NCI-H524 treated with DMSO at 0.1 percent for 48 hours (cell line): ENCODE measurements at places on chromosomes 5 and 9.

GRCh38 chr9:98763986-98764745 is 32.2 kb downstream of the ANKS6 start:
- DNase-seq = no peak

DNA sequence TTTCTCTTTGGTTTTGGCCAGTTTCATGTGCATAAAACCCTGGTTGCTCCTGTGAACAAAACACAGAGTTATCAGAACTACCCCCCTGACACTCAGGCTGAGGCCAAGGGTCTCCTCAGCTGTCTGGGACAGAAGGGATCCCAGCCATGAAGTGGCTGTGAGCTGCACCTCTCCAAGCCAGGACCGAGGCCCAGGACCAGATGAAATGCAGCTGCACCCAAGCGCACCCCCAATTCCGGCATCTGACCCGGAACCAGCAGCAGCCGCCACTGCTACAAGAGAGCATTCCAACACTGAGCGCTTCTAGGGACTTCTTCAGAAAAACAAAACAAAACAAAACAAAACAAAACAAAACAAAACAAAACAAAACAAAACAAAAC is 16.0 kb upstream of the SLC25A51 start:
- no peak for DNase-seq

DNA sequence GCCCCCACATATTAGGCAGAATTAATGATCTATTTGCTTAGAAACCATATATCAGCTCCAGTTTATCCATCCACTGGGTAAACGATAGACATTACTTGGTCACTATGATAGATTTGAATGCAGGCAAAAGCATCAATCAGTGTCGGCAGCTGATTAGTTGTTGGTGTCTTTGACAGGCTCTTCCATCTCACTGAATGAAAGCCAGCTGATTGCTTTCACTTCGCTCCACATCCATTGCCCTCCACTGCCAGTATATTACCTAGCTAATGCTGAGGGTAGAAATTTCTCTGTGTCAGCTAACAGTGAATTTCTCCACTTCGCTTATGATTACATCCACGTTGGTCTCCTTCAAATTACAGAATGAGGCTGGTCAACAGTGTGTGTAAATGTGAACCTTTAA is 821.3 kb upstream of the TYRP1 start:
- DNase-seq = no peak

DNA sequence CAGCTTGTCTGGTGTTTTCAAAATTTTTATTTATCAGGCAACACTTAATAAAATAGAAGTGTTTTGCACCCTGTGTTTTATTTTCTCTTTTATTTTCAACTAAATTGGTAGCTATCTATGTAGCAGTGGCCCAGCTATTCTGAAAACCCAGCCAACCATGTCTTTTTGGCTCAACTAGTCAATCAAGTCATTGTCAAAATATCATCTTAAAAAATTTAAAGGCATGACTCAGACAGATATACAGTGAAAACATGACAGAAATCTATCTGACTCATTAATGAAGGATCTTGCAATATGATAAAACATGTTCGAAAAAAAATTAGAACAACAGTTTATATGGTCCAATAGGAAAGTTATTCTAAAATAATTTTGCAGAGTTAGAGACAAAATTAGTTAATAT is 75.1 kb downstream of the HSD17B4 start:
- DNase-seq = no peak

DNA sequence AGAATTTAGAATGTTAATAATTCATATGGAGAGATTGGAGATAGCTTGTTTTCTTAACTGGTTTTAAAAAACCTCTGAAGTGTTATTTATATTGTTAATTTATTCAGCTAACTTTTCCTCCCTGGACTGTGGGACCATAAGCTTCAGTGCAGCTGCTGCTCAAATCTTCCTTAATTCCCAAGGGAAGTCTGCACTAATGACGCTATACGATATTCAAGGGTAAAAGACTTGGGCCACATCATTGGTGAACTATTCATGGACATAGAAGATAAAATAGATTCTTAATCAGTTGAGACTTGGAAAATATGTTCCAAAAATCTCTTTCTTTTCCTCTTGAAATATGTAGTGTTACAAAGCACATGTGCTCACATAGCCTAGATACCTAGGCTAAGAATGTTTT is 31.1 kb upstream of the GAS1 start:
- DNase-seq = no peak

GRCh38 chr5:115386657-115387056 is 90.2 kb upstream of the CCDC112 start:
- no peak for DNase-seq

- no peak for DNase-seq
Observed at GRCh38 chr5:6307304-6307703, 71.0 kb downstream of the MED10 start.

DNA sequence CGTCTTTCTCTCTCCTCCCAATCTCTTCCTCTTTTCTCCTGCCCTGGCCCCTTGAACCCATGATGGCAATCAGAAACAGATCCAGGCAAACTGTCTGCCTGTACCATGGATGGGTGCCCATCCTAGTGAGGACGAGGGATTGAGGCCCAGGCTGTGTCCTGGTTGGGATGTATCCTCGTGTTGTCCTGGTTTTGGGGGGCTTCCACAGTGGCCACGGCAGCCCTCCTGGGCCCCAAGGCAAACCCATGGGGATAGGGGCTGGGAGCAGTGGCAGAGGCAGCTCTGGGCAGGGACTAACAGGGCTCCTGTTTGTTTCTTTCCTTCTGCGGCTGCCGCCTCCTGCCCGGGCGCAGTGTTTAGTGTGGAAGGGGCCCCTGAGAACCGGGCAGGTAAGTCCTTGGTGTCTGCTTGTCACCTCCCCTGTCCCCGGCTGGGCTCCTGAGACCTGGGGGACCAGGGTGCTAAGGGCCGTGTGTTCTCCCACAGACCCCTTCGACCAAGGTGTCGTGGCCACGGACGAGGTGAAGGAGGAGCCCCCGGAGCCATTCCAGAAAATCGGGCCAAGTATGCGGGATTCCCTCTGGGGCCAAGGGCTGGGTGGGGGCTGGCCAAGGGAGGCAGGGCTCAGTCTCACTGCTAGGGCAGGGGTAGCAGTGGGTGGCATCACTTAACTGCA is 70.0 kb downstream of the AMBP start:
- DNase-seq = no peak

- no peak for DNase-seq
Observed at GRCh38 chr9:108463932-108464606, 391.7 kb downstream of the ACTL7B start.

GRCh38 chr9:7967093-7967827 is 167.7 kb upstream of the DMAC1 start:
- no peak for DNase-seq

DNA sequence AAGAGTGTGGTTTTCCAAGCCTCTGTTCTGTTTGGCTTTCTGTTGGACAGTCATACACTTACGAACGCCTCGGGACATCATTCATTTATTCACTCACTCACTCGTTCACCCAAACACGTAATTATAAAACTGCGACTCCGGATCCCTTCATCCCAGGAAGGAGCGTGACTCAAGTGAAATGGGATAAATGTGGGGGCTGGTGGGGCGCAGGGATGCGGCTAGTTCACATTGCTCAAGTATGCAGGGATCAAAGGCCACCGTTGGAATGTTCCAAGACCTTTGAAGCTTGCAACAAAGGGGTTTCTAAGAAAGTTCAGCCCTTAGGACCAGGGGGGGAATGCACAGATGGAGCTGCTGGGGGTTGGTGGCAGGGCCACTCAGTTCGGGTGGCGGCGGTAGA is 64.2 kb downstream of the CFAP77 start:
- DNase-seq = no peak

- no peak for DNase-seq
Observed at GRCh38 chr9:36862206-36863145, 171.6 kb downstream of the PAX5 start.

GRCh38 chr9:94110821-94111252 is 26.6 kb downstream of the PTPDC1 start:
- no peak for DNase-seq

GRCh38 chr5:96977228-96977627 is 41.3 kb downstream of the LNPEP start:
- DNase-seq = no peak

DNA sequence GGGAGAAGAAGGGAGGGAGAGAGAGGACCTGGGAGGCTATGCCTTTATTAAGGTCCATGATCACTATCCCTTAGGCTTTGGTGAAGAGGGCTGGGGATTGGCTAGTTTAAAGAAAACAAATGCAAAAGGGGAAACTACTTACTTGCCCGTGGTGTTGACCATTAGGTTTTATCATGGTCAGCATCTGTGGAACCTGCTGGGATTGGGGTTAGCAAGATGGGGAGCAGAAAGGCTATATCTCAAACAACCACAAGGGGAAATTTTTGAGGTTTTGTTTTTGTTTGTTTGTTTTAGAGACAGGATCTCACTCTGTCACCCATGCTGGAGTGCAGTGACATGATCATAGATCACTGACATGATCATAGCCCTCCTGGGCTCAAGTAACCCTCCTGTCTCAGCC is 9.0 kb upstream of the RAD23B start:
- no peak for DNase-seq

- DNase-seq = no peak
Observed at GRCh38 chr5:633501-633955, 21.4 kb downstream of the CEP72 start.

DNA sequence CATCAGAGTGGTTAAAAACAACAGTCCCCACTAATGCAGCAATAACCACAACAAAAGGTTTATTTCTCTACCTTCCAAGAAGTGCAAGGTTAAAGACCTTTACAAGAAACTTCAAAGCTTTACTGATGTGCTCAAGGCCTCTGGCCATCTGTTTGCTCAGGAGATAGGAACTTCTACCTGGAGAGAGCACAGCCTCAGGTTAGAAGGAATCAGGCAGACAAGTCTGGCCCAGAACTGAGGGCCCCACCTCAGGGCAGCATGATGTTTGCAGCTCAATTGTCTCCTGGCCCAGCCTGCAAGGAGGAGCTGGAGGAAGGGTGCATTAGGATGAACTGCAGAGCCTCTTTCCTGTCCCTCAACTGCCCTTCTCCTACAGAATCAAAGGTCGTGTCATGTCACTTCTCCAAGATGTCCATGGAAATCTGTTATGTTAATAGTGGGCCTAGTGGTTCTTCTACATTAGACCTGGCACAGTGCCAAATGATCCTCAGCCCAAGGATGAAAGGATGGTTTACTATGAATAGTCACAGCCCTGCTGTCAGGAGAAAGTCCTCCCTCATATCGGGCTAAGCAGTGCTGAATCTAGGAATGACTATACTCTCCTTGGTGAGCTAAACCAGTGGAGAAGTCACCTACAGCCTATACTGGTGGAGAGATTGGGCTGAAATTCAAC is 98.9 kb upstream of the NTRK2 start:
- DNase-seq = no peak

DNA sequence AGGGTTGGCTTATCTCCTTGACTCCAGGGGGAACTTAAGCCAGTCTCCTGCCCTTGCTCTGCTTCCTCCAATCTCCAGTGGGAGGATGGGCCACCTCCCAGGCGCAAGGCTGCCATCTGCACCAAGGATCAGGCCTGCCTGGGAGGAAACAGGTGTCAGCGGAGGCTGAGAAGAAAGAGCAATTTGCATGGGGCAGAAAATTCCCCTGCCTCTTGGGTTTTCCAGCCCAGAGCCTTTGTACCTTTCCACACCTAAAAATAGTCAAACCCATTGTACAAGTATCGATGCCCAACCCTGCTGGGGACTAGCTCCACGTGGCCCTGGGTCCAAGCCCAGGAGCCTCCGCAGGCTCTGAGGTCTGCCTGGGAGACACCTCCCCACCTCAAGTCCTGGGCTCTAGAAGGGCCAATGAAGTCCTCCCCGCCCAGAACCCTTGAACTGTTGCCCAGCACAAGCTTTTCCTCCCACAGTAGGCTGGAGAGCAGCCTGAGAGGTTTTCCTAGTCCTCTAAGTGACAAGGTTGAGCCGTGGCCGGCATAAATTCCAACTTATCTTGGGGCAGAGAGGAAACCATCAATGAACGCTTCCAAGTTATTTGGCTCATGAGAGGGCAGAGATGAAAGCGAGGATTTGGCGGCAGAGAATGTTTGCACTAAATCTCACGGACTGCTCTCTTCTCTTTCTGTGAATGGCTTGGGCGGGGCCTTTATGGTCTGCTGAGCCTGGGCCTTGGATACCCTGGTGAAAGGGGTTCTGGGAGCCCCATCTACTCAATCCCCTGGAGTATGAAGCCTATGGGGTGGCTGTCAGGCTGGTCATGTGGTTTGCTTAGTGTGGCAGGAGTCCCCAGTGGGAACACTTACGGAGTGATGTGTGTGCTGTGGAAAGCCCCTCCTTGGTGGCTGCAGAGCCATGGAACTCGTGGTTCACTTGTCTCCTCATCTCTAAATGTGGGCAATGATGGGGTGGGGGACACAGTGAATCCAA is 15.6 kb downstream of the JADE2 start:
- DNase-seq = no peak

DNA sequence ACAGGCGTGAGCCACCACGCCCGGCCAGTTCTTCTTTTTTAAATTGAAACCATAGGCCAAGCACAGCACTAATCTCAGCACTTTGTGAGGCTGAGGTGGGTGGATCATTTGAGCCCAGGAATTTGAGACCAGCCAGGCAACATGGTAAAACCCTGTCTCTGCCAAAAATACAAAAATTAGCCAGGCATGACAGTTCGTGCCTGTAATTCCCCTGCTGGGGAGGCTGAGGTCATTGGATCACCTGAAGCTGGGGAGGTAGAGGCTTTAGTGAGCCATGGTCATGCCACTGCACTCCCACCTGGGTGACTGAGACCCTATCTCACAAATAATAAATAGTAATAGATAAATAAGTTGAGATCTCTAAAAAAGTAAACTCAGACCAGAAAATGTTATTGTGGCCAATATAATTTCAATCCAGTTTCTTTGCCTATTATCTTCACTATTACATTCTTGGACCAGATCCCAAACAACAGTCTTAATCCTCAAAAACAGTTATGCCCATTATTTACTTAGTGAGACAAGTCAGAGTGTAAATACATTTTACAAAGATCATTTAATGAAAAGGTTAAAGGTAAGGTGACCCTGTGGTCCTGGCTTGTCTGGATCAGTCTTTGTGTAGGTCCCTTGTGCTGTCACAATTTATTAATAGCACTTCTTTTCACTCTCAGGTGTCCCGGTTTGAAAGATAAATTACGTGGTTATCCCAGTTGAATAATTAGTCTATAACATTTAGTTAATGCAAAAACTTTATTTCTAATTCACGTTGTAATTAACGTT is 53.6 kb downstream of the RAB24 start:
- DNase-seq = no peak
